ENCODE measurements at places on chromosomes 6 and 20.

GRCh38 chr20:46990017-46990595 lies 95.5 kb downstream of the EYA2 start:
- no peak for DNase-seq

- DNase-seq, result no peak
Observed at GRCh38 chr6:65091561-65091960, 615.5 kb downstream of the EYS start.

GRCh38 chr20:62777528-62777830 lies 18.8 kb upstream of the MRGBP start:
- DNase-seq, result no peak

- no peak for DNase-seq
Observed at GRCh38 chr6:75528423-75528822, 34.8 kb upstream of the FILIP1 start.

DNA sequence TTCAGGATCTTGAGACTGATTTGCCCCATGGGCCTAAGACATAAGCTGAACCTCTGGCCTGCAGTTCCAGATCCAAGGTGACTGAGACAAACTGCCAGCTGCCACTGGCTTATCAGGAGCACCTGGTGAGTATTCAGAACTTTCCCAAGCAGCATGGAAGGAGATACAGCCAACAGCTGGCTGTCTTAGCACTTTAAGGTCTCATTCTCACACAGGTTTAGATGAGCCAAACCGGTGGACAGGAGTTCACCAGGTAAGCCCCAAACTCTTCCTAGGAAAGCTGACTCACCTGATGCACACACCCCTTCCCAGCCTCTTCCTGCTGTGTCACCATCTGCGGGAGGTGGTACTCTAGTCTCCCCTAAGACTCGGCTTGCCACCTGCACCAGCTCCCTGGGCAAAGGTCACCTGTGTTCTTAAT lies at the start of gene BANF2:
TSS of gene BANF2 (plus strand) at position 36 of the 421 bp plus-strand sequence. CDS start 25,060 bp downstream, outside the sequence.
- DNase-seq, result no peak

DNA sequence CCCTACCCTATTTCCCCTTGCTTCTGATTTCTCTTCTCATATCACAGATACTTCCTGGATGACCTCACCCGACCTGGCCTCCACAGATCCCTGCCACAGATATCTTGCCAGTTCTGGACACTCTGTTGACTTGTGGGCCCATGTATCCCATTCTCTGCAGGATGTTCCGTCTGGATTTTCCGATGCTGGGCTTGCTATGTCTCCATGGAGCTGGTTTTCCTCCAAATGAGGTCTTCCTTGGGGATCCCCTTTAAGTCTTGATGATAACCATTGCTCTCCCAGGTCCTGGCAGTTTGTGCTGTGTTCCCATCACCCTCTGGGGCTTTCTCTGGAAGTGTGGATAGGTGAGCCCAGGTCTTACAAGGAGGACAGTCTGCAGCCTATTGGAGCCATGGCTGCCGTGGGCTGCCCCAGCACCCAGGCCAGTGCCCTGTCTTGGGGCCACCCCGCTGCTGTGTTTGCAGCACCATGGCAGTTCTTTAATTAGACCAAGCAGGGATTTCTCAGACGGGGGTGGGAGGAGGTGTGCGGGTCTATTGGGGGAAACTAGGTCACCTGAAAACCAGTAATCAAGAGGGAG lies 23.9 kb downstream of the PPP1R16B start:
- no peak for DNase-seq

DNA sequence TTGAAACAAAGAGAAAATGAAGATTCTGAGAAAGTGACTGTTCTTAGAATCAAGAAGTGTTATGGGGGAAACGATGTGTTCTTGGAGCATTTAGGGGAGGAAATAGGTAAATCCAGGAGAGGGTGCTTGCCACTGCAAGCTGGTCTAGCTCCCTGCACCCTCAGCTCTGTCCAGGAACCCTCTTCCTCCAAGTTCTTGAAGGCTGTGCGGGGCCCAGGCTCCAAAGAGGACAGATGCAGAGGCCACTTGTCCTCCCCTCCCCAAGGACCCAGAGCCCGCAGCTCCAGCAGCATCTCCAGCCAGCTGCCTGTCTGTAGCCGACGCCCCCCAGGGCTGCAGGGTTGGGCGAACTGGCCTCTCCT lies 87.9 kb downstream of the CDC5L start:
- DNase-seq, result no peak

DNA sequence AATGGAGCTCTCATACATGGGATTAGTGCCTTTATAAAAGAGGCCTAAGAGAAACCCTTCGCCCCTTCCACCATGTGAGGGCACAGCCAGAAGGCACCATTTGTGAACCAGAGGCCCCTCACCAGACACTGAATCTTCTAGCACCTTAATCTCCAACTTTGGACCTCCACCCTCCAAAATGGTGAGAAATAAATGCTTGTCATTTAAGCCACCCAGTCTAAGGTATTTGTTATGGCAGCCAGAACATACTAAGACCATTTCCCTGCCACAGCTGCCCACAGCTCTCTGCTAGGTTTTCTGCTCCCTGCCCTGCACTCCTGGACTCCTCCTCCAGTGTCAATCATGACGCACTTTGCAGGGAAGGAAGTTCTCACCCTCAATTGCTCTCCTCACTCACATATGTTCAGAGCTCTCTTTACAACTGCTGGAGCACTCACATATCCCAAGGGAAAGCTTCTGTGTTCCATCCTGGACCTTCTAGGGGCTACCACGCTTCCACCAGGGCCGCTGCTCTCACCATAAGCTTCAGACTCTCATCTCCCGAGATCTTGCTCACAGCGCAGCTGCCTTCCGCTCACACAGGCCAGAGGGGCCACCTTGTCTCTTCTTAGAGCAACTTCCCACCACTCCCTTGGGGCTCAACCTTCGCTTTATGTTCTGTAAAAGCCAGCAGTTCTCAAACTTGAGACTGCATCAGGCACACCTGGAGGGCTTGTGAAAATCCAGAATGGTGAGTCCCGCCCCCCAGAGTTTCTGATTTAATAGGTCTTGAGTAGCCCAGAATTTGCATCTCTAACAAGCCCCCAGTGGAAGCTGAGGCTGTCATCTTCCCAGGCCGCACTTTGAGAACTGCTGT lies 1.6 kb upstream of the LY86 start:
- no peak for DNase-seq

Data from RCC 7860 (cell line).